Hypothalamus (tissue), 51 donors: ENCODE measurements at places on chromosomes 6 and 20.

GRCh38 chr6:21740376-21741124, 147.0 kb downstream of the SOX4 start:
- DNase-seq, result no peak

DNA sequence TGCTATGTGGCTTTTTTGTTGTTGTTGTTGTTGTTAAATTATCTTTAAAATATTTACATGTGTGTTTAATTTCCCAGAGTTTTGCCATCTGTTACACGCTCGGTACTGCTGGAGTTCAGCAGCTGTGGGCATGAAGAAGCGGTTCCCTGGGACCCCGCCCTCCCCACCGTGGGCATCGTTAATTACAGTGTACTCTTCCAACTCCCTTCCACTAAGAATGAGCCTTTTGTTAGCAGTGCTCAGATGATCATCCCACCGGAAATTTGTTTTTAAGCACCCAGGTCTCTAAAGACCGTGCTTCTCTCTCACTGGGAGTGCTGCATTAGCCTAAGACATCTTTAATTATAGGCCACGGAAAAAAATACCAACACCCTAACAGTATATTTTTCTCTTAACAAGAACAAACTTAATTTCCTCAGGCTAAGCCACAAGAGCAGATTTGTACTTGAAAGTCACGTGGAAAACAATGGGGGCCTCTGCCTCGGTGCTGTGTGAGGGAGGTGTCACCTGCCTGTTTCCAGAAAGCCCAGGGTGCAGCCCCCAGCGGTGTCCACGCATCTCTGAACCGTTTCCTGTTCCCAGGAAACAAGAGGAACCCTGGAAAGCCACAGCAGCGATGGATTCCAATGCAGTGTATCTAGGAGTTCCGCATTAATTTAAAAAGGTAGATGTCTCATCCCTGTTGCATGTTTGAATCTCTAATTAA, 113.3 kb upstream of the FRMD1 start:
- DNase-seq, result no peak

GRCh38 chr6:144140867-144141266, 9.4 kb upstream of the STX11 start:
- no peak for DNase-seq

- no peak for DNase-seq
Measured at GRCh38 chr6:152130441-152130840, 323.0 kb downstream of the ESR1 start.

GRCh38 chr6:158868890-158869825, 50.0 kb upstream of the EZR start:
- peak; percentile 65 for DNase-seq

GRCh38 chr20:11120431-11120830, 446.6 kb upstream of the JAG1 start:
- no peak for DNase-seq

DNA sequence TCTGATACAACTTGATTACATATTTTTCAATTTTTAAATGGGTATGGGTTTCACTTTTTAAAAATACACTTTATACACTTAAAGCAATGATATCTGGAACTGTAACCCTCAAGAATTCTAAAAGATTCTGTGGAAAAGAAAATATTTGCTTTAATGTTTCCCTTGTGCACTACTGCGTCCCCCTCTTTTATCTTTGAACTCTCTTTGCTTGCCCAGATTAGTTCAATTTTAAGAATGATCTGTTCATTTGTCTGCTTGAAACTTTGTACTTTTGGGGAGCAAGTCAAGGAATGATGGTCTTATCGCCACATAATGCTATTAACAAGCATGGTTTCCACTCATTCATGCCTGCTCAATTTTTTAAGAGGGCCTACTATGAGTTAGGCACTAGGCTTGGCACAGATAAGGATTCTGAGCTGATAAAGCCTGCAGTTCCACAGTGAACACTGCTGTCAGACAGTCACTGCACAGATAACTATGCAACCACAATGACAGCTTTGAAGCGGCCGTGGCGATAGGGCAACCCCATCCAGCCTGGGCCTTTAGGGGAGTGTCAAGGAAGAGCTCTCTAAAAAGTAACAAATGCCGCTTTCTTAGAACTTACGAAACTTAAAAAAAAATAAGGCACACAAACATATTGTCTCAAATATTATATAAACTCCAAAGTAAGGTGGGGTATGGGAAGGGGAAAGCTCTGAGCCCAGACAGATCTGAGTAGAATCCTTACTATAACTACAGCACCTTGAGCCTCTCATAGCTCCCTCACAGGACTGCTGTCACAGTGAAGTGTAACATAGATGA, 29.7 kb downstream of the FYN start:
- no peak for DNase-seq

GRCh38 chr20:50708845-50709635, 17.7 kb upstream of the RIPOR3 start:
- no peak for DNase-seq
